ENCODE measurements at places on chromosomes 6 and 20.

- peak; percentile 100 for DNase-seq
These were observed 10.1 kb upstream of the PYGB start for GRCh38 chr20:25237610-25238318.

GRCh38 chr20:14009208-14009607 lies 13.9 kb downstream of the MACROD2 start:
- no peak for DNase-seq

GRCh38 chr6:136181512-136181833 lies 68.6 kb downstream of the MTFR2 start:
- DNase-seq = no peak

DNA sequence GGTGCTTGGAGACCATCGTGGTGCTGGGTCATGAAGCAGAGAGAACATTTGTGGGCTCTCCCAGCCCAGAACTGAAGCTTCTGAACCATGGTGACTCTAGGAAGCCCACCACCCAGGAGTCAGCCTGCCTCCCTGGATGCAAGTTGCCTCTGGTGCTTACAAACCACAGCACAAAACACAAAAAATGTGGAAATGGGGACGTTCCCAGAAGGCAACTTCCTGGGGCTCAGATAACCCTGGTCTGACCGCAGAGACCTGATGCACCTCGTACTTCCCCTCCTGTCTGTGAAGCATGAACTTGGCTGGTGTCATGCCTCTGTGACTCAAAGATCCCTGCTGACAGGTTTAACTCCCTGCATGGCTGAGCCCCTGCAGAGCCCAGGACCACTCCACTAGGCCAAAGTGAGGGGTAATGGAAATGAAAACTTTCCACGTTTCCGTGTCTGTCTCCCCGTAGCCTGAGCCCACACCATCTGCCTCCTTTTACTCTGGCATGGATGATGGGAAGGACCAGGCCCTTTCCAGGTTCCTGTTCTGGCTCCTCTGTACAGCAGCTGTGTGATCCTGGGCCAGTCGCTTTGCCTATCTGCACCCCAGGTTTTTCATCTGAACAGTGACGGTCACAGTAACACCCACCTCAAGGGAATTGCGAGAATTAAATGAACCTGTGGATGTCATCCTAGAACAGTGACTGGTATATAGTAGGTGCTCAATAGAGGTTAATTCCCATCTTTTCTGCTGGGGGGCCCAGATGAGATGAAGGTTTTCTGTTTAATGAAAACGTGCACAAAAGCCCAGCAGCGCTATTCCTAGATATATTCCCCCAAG lies 57.7 kb downstream of the PPP1R16B start:
- no peak for DNase-seq

DNA sequence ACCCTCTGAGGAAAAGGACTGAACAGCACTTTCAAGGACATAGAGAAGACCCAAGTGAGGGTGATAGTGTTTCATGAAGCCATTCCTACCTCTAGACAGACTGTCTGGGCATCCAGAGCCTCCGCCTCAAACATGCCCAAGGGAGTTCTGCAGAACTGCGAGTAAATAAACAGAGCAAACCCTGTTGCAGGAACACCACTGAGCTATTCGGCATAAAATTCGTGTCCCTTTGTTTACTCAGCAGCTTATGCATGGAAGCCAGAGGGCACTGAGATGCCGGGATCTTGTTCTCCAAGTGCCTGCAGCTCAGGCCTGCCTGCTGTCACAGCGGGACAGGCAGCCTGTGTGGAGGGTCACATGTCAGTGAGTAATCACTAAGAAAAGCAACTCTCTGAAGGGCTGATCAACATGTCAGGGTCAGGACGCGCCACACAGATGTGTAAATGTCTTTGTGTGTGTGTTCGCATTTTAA lies 164.9 kb upstream of the HEY2 start:
- DNase-seq = peak; percentile 27

GRCh38 chr6:56435326-56435725 lies 187.9 kb upstream of the COL21A1 start:
- peak; percentile 54 for DNase-seq

DNA sequence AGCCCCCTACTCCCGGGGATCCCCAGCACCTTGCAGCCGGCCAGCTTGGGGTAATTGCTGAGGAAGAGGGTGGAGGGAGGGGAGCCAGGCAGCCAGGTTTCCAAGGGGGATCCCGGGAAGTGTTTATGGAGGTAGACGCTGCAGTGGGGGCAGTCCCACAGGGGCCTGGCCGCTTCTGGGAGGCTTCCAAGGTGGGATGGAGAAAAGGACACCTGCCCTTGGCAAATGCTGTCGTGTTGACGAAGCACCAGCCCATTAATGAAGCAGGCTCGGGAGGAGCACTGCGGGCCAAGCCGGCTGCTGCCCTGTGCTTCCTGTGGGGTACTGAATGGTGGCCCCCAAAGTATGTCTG lies 82.4 kb downstream of the TMEM242 start:
- no peak for DNase-seq

DNA sequence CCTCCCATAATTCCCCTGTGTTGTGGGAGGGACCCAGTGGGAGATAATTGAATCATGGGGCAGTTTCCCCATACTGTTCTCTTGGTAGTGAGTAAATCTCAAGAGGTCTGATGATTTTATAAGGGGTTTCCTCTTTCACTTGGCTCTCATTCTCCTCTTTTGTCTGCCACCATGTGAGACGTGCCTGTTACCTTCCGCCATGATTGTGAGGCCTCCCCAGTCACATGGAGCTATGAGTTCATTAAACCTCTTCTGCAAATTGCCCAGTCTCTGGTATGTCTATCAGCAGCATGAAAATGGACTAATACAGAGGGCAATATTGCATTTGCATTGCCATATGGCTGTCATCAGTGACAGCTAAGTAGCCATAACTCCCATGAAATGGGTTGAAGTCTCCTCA lies 63.2 kb downstream of the ZNF217 start:
- DNase-seq = no peak

DNA sequence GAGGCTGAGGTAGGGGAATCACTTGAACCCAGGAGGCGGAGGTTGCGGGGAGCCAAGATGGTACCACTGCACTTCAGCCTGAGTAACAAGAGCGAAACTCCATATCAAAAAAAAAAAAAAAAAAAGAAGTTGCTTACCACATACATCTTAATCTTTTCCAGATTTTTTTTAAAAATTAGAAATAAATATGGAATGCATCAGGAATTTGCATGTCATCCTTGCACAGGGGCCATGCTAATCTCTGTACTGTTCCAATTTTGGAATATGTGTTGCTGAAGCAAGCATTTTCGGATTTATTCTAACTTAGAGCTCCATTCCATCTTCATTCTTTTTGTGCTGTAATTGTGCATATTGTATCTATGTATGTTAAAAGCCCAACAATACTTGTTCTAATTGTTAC lies 62.5 kb downstream of the TRPC4AP start:
- DNase-seq = no peak

DNA sequence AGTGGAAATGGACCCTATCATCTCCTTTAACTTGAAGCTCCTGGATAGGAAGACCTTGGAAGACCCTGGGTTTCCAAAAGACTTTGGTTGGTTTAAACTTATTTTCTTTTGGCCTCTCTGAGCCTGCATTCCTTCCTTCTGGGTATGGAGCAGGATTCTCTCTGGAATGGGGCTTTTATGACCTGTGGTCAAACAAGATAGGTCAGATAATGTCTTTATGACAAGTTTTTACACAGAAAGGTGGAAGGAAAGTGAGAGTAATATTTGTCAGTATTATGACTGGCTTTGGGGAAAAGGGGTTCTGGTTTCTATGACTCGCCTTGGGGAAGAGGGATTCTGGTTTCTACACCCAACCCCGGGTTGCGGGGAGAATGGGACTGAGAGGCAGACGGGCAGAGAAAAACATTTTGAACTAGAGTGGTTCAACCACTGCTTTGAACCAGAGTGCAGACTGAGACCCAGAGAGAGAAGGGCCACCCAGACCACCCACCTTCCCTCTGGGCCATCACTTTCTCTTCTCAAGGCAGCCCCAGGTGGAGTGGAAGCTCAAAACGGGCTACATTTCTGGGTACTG lies 37.6 kb upstream of the KCNK5 start:
- no peak for DNase-seq
